Activated naive CD4-positive, alpha-beta T cell (primary cell): ENCODE measurements at places on chromosomes 6 and 20.

GRCh38 chr20:13904766-13905165 lies 85.6 kb downstream of the SEL1L2 start:
- DNase-seq = no peak

DNA sequence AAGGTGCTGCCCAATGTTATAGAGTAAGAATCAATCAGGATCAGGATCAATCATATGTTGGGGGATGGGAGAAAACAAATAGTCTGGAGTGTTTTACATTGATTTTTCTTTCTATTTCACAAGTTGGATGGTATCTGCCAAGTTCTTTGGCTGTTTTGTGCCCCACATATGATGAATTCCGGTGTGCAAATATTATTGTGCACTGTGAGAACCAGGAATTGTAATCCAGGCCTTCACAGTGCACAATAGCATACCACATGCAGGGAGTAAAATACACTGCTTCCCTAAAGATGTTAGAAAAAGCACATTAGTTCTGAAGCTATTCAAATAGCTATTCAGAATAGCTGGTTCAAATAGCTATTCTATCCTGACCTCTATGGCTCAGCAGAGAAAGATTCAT lies 133.7 kb downstream of the LCA5 start:
- DNase-seq = no peak

- no peak for DNase-seq
Observed at GRCh38 chr20:5153612-5154542, 27.1 kb downstream of the CDS2 start.

GRCh38 chr6:167661552-167662044 lies 165.1 kb upstream of the AFDN start:
- DNase-seq = no peak

GRCh38 chr6:22236626-22237414 lies 60.0 kb downstream of the PRL start:
- no peak for DNase-seq
